ENCODE measurements at places on chromosomes 3 and 15.

DNA sequence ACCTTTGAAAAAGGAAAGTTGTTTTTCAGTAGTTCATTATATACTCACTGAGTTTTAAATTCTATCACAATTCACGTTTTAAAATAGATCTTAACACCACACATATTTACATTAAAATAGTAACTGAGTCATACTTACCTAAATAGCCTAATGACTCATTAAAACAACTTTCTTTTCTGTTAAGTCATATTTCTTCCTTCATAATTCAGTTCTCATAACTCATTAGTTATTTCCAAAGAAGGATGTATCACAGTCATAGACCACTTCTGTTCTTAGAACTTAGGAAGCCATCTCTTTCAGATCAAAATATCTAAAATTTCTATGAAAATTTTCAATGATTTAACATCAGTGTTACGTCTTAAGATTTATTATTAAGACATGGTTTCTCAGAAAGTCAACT lies 885.9 kb downstream of the FHIT start:
- DNase-seq = no peak

DNA sequence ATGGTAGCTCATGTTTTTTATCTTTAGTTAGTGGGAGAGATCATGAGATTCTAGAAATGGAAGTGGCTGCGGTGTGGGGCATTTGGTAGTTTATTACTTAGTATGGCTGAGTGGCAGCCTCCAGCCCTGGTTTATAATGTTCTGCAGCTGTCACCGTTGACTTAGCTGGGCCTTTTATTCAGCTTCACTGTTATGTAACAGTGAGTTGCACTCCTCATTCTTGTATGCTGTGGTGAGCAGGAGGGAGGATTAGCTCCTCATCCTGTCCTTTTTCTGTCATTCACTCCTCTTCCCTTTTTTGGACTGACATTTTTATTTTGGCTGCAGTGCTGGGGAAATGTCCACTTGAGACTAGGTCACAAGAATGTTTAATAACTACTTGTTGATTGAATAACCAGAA lies 29.5 kb downstream of the RAD54L2 start:
- no peak for DNase-seq

DNA sequence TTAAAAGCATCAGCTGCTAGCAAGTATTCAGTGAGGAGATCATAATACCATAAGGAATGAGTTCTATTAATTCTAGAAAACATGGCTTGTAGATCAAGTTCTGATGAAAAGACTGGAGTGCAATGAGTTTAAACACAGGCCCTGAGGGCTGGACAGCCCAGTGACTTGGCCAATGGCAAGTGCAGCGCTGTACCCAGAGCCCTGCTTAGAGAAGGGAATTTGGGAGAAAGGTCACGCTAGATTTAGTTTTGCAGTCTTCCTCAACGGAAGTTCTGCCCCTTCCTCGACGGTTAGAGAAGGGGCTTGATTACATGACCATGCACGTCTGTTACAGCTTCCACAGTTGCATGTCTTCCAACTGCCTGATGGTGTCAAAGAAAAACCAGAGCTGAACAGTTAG lies 4.0 kb downstream of the TMEM212 start:
- no peak for DNase-seq

DNA sequence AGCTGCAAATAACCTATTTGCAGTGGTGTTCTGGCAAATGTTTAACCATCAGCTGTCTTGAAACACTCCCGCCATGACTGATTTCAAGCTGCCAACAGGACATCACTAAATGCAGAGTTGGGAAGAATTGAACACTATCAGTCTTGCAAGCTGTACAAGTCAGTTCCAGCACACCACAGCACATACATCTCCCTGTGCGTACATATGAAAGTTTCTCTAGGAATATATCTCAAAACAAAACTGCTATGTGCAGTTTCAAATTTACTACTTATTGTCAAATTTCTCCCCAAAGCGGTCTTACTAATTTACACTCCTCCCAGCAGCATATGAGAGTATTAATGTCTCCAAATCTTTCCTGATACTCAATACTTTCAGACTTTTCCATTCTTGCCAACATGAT lies 30.4 kb upstream of the CORO2B start:
- DNase-seq = no peak

GRCh38 chr15:31367021-31367729 lies 40.5 kb downstream of the KLF13 start:
- no peak for DNase-seq

- no peak for DNase-seq
These were observed 9.5 kb downstream of the SOX2 start for GRCh38 chr3:181721046-181721875.

Measured in stimulated activated CD4-positive, alpha-beta T cell treated with anti-CD3 and anti-CD28 coated beads, Interleukin-4, amount 100 ng/mL, for 4 hours (primary cell).